Pulmonary artery endothelial cell (primary cell): ENCODE measurements at places on chromosomes 3 and 15. TPM values are rescaled to one million over a fixed set of nuclear protein-coding genes. Genes with fewer than 3 reads are reported as not detected.

Gene DGKG
- total RNA-seq = 0.07 and 0.42 TPM in 2 replicates

Gene CMTM8
- total RNA-seq = 2.6 and 2.8 TPM in 2 replicates

DNA sequence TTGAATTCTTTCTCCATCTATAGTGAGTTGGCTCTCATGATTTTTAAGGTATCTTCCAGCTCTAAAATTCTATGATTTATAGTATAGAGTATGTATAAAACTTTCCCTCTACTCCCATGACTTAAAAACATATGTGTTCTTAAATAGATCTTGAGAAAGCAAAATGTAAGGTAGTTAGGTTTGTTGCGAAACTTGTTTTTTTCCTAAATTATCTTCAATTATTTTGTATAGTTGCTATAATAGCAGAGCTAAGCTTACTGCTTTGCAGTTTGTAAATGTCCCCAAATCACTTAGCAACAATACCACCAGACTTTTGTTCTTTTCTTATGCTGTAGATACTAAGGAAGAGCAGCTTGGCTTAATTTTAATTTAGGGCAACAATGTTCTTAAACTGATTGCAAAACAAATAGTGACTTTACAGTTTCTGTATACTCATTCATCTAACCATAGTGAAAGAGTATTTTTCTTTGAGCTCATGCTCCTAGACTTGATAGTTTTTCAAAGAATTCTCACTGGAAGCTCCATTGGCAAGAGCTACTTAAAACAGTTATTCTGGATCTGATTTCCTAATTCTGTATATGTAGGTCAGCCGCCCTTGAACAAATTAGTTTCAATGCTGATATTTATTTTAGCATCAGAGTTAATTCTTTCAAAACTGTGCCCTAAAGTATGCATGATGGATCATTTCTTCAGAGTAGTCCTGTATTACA is 61.2 kb downstream of the LYSMD4 start:
- no peak for DNase-seq

Gene WDR72
- total RNA-seq = not detected in 2 replicates

DNA sequence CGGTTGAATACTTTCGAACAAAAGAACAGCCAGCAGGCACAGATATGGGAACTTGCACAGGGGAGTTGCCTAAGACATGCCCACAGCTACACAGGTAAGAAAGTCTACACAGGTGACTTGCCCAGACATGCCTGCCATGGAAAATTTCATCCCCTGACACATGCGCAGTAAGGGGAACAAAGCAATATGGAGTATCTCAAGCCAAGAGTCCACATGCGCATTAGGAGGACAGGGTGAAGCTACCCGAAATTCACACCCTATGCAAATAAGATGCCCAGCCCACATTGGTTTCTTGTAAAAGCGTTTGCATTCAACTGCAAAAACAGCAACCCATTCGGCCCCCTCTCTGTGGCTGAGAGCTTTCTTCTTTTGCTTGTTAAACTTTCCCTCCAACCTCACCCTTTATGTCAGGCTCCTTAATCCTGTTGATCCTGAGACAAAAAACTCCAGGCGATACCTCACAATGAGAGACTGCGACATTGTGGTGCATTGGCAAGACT is 49.3 kb upstream of the TRPM1 start:
- no peak for DNase-seq

Gene PCSK6
- total RNA-seq = 0.04 and 0.26 TPM in 2 replicates

- no peak for DNase-seq
Measured at GRCh38 chr15:59053482-59053881, 51.5 kb upstream of the CCNB2 start.

- DNase-seq = no peak
Measured at GRCh38 chr3:67635806-67636205, 18.6 kb downstream of the SUCLG2 start.

Gene RBP2
- total RNA-seq = not detected in 2 replicates

- no peak for DNase-seq
Measured at GRCh38 chr3:170442947-170443346, 24.3 kb downstream of the CLDN11 start.
